ENCODE measurements at places on chromosomes 11 and 22.
A peak's percentile ranks its signal among the peaks of the same experiment; 100 is the strongest.

DNA sequence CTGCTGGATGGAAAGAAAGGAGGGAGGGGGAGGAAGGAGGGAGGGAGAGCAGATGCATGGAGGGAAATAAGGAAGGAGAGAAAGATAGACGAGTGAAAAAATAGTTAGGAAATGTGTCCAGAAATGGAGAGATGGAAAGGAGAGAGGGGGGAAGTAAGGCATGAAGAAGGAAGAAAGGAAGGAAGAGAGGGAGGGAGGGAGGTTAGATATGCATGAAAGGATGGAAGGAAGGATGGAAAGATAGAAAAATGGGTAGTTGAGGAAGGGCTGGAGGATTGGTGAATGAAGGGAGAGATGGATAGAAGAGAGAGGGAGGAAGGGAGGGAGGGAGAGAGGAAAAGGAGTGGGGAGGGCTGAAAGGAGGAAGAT lies 19.6 kb downstream of the LINC01488 start:
- DNase-seq = no peak

DNA sequence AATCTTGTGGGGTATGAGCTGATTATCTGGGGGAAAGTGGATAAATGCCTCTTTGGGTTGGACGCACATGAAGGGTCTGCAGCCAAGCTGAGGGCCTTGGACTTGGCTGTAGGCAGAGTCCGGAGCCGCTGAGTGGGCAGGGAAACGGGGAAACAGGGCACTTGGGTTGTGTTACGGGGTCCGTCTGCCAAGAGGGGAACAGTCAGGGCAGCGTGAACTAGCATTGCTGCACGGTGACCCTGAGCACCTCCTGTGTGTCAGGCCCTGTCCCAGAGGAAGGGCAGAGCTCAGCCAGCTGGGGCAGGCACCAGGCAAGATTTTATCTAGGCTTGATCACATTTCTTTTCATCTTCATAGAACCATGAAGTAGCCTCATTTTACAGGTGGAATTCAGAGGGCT lies 11.9 kb downstream of the FAM83F start:
- no peak for DNase-seq

GRCh38 chr22:39117585-39118191 lies 20.6 kb downstream of the APOBEC3H start:
- DNase-seq = peak; percentile 37

DNA sequence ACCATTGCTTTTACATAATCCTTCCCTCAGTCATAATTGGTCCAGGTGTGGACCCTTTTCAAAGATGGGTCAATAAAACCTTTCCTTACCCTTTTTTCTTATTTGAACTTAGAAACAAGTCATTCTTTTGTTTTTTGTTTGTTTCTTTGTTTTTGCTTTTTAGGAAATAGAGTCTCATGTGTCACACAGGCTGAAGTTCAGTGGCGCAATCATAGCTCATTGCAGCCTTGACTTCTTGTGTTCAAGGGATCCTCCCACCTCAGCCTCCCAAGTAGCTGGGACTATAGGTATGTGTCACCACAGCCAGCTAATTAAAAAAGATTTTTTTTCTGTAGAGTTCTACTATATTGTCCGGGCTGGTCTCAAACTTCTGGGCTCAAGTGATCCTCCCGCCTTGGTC lies 9.4 kb upstream of the PHOX2A start:
- DNase-seq = no peak

DNA sequence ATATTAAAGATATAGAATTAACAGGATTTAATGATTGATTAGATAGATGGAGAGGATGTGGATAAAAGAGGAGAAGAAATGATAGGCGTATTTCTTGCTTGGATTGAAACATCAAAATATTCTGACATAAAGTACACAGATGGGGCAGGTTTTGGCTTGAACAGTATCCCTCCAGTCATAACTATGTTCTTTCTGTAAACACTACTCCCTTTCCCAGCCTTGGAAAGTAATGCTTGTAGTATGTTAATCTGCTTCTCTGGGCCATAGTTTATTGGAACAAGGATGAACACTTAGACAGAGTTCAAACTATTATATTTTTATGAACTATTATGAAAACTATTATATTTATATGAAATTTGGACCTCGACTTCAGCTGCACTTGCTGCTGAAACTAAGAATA lies 419.2 kb downstream of the AASDHPPT start:
- no peak for DNase-seq

GRCh38 chr11:27688076-27688475 lies 12.2 kb downstream of the BDNF start:
- DNase-seq = no peak

GRCh38 chr11:2848497-2848896 lies 37.1 kb downstream of the CDKN1C start:
- no peak for DNase-seq

Data from trophoblast cell (in vitro differentiated cells and primary cell).